ENCODE measurements at places on chromosomes 7 and 10.

DNA sequence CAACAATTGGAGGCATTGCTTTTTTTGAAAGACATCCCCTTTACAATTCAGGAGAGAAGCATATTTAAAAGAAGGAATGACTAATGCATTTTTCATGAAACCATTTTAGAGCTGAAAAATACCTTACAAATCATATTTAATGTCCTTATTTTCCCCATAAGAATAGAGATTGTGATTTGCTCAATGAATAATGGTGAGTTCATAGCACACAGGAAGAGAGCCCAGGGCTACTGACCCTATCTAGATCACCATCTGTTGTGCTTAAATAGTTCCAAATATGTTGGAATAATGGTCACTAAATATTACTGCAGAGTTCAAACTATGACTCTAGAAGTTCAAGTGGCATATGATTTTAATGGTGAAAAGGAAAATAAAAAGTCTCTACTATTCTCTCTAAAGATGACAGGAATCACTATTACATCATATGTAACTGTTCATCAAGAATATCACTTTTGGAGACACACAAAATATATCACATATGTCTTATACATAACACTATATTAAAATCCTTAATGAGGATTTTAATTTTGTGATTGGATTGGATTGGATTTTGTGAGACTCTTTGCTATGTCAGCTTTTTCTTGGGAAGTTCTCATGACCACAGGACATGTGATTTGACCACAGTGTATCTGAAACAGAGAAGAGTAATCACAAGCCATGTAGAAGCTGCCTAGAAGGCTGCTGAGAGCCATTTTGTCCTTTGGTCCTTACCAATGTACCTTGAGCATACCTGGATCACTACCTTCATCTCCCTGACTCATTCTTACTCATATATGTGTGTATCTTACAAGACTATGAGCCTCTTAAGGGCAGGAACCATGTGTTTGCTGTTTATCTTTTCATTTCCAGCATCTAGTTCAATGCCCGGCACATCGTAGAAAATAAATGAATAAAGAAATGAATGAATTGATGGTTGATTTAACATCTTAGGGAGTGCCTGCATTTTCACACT, 26.4 kb downstream of the SLC16A9 start:
- no peak for DNase-seq

- DNase-seq = no peak
These were observed 39.3 kb downstream of the CPVL start for GRCh38 chr7:29107056-29107455.

- no peak for DNase-seq
These were observed 129.5 kb downstream of the PTPN20 start for GRCh38 chr10:47040681-47041080.

- no peak for DNase-seq
These were observed 638.9 kb upstream of the FZD8 start for GRCh38 chr10:36280890-36281499.

GRCh38 chr10:80411267-80411668, 2.9 kb downstream of the PRXL2A start:
- DNase-seq = no peak

Data from SK-N-DZ (cell line).